ENCODE measurements at places on chromosomes 12 and 14.

DNA sequence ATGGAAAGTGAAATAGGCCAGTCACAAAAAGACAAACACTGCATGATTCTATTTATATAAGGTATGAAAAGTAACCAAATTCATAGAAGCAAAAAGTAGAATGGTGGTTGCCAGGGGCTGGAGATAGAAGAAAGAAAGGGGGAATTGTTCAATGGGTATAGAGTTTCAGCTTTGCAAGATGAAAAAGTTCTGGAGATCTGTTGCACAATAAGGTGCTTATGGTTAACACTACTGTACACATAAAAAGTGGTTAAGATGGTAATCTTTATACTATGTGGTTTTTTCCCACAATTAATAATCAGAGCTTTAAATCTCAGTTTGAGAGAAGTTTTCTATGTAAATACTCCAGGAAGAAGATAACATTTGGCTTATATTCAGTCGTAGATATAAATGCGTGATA lies 73.4 kb downstream of the SLC38A4 start:
- DNase-seq: no peak

DNA sequence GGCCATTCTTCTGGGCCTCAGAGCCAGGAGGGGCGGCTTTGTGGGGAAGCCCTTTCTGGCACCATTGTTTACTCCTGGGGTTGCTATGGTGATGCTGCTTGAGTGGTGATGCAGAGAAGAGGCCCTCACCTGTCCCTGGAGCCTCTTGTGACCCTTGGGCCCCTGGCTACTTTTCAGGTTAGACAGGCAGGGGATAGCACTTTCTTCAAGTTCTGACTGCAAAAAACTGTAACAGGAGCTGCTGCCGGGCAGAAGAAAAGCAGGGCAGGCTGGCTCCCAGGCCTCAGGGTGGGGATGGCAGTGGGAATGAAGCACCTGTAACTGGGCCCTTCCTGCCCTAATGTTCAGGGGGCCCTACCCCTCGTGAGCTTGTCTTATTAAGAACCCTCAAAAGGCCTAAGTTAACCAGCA lies at the start of gene TEX52:
Gene TEX52, minus strand, starts transcription at position 19 of the 411 bp plus-strand sequence. Its CDS starts 13 bp downstream, at position 6.
- DNase-seq: no peak

- no peak for DNase-seq
Observed at GRCh38 chr14:64235652-64236640, 58.2 kb downstream of the ESR2 start.

DNA sequence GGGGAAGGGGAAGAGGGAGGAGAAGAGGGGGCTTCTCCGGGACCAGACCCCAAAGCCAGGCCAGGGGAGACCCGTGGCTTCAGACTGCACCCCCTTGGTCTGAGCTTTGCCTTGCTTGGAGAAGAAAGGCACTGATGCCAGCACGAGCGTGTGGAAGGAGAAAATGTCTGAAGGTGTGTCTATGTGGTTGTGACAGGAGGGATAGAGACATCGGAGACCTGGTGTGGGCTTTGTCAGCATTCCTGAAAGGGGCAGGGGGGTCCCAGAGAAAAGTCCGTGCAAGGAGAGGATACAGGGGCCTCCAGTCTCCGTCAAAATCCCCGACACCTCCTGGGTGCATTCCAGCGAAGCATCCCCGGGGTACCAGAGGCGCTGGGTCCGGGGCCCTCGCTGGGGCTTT lies 139.0 kb upstream of the LHX5 start:
- no peak for DNase-seq

DNA sequence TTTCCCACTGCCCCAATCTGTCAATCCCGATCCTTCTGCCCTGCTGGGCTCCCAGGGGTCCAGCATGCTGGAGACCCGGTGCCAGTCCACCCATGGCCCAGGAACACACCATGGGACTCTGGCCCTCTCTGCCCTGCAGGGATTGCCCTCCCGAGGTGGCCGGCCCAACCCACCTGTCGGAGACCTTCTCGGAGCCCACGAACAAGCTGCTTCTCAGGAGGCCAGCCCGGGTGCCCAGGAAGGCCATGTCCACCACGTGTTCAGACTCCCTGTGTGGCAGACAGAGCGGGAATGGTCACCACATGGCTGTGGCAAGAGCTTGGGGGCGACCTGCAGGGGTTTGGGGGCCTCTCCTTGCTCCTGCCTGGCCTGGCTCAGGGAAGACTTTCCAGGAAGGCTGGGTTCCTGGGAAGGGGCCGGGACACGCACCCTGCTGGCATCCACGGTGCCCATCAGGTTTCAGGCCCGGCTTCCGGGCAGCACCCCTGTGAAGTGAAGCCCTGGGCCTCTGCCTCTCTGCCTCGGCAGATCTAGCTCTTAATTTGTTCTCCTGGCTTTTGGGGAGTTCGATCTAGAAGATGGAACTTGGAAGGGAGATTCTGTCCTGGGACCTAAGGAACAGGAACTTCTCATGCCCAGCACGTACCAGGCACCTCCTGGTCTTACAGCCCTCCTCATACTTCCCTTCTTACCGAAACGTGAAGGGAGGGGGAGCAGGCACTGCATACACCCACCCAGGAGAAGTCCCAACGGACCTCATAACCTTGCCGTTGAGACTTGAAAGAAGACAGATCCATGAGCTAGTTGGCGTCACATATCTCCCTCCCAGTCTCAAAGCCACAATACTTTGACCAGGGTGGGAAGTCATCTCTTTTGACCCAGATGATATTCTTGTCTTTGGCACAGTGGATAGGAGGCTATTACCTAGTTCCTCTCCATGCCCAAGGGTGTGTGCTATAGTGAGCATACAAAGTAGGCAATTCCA lies 26.3 kb downstream of the LRTM2 start:
- DNase-seq: no peak

- no peak for DNase-seq
Observed at GRCh38 chr12:107122452-107122958, 29.2 kb upstream of the CRY1 start.

DNA sequence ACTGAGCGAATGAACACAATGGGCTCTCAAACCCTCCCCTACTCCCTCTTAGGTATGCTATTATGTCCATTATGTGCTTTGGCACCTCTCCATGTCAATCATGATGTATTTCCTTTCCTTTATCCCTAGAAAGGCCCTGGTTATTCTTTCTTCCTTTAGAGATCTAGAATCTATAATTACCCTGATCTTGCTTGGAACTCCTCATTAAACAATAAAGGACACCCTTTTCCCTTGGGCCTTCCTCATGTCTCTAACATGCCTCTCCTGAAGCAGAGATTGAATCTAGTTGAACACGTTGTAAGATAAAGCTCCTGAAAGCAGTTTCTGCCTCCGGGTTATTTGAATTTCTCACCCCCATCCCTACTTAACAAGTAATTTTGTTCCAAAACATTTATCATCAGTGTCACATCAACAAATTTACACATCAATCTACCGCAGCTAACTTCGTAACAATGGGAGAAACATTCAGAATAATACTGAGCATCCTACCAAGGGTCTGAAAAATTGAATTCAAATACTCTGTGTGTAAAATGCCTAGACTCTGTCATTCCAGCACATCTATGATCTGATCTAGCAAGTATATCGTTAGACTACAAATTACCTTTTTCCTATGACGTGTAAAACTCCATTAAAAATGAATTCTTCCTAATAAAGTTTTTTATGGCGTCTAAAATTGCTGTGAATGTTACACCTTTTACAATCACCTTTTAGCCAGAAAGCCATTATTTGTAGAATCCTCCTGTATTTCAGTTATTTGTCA lies 5.4 kb downstream of the USP44 start:
- no peak for DNase-seq

GRCh38 chr14:101196795-101197590 lies 293.5 kb upstream of the RTL1 start:
- no peak for DNase-seq
